Forelimb muscle (tissue), 1 donor: ENCODE measurements at places on chromosomes 12 and 14. TPM values are rescaled to one million over a fixed set of nuclear protein-coding genes. Genes with fewer than 3 reads are reported as not detected.
A peak's percentile ranks its signal among the peaks of the same experiment; 100 is the strongest.

SMIM41 gene
- 0.18 TPM for polyA plus RNA-seq

MYH7 gene
- 932 TPM for polyA plus RNA-seq

GRCh38 chr12:12624498-12624992, 12.9 kb downstream of the CREBL2 start:
- no peak for DNase-seq

DNA sequence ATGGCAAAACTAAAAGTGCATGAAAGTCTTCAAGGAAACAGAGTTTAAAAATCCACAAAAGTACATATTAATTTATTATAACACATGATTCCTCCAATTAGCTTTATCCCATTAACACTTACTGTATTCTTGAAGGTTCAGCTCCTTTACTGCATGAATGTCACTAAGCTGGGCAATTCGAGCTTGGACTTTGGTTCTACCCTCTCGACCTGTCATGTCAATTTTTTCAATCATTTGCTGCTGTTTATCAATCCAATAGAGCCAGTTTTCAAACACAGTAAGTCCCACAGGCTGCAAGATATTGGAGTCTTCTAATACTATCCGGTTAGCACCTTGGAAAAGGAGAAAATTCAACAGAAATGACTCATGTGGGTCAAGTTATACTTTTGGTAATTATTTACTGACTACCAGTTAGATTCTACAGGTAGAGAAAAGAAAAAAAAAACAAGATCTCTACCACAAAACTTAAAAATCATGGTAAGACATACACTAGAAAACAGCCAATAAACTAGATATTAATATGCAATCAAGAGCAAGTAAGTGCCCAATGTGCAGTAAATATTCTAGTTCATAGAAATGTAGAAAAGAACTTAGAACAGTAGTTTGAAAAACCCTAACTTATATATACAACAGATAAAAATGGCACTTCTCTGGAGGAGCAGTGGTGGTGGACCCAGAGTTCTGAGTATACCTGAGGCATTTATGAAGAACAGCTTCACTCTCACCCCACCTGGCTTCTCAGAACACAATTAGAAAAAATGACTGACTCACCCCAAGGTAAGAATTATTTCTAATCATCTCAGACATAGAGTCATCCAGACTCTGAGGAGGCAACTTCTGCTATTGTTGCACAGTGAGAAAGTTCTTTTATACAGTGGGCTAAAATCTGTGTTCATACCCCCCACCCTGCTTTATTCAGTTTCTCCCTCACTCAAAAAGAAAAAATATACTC, 67.7 kb downstream of the BCL2L14 start:
- no peak for DNase-seq

NGB gene
- not detected for polyA plus RNA-seq

FBLN5 gene
- polyA plus RNA-seq, result 74.7 TPM

GRCh38 chr12:127286281-127286680, 980.7 kb upstream of the TMEM132C start:
- DNase-seq, result no peak

- DNase-seq, result no peak
Measured at GRCh38 chr14:74863274-74863673, 12.7 kb downstream of the PROX2 start.

GRCh38 chr12:60174941-60175340, 579.1 kb downstream of the SLC16A7 start:
- no peak for DNase-seq

IL31 gene
- not detected for polyA plus RNA-seq

PPFIA2 gene
- 1.8 TPM for polyA plus RNA-seq

- no peak for DNase-seq
Measured at GRCh38 chr14:78162202-78162601, 8.0 kb upstream of the NRXN3 start.

DNA sequence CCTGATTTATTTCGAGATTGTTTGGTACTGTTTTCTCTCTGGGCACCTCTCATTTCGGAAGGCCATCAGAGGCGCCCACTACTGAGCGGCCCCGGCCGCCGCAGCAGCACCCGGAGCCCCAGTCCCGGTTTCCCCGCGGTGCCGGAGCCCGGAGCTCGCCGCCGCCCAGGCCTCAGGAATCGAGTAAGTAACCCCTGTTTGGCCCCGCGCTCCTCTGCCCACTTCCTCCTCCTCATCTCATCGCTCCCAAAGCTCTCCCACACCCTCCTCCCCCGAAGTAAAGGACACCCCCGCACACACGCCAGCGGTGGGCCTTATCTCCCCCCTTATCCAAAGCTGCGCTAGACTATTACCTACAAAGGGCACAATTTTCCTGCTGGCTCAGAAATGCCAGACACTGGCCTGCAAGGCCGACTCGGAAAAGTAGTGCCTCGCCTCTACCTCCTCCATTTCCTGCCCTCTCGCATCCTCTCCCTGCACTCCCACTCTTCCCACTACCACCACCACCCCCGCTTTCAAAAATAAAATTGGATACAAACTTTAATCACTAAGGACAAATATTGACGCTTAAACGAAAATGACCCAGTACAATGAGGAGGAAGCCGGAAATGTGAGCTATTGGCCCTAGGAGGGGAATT, 637 bp upstream of the FOXG1 start:
- DNase-seq, result no peak

RPS6KA5 gene
- 7.4 TPM for polyA plus RNA-seq

KLRC4 gene
- polyA plus RNA-seq, result not detected

PRPH gene
- polyA plus RNA-seq, result 1.7 TPM

DNA sequence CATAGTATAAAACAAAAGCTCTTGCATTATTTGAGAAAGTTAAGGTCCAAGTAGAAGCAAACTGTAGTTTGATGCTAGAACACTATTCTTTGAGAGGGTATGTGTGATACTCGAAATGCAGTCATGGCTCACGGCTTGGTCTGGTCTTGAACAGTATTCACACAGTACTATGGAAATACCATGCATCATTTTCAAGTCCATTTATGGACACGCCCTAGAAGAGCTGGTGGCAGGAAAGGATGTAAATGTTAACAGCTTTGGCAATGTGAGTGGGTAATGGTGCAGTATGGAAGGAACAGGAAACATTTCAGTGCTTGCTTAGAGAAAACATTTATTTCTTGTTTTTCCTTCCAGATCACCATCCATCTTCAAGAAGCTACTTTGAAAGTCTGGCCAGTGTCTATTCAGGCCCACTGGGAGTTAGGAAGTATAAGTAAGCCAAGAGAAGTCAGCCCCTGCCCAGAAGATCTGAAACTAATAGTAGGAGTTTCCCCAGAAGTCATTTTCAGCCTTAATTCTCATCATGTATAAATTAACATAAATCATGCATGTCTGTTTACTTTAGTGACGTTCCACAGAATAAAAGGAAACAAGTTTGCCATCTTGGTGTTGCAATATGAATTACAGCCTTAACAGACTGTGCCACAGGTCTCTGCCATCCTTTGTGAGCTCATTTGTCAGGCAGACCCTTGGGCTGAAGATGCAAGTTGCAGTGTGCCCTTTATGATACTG, 5.7 kb upstream of the AKAP5 start:
- DNase-seq, result no peak

- DNase-seq, result no peak
Measured at GRCh38 chr12:116116650-116117424, 160.7 kb downstream of the MED13L start.

CMA1 gene
- polyA plus RNA-seq, result not detected

- DNase-seq, result no peak
Measured at GRCh38 chr12:80233926-80234325, 134.6 kb downstream of the OTOGL start.

- peak; percentile 16 for DNase-seq
Measured at GRCh38 chr12:83538361-83538965, 851.8 kb downstream of the TMTC2 start.

GRCh38 chr14:95328729-95329503, 9.2 kb upstream of the CLMN start:
- no peak for DNase-seq

DNA sequence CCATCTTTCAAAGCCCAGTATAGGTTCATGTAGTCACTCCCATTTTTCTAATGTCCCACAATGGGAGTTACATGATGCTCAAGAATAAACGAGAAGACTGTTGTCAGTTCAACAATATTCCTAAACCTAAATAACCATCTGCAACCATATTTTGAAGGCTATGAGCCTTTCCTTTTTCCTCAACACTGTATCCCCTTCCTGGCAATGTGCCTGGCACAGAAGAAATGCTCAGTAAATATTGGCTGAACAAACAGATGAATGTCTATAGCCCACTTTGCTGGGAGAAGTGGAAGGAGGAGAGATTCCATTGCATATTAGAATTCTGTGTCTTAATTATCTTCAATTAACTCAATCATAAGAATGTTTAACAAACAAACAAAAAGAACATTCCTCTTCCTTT, 6.1 kb downstream of the ARMH4 start:
- DNase-seq, result no peak

ANO4 gene
- 0.78 TPM for polyA plus RNA-seq

DNA sequence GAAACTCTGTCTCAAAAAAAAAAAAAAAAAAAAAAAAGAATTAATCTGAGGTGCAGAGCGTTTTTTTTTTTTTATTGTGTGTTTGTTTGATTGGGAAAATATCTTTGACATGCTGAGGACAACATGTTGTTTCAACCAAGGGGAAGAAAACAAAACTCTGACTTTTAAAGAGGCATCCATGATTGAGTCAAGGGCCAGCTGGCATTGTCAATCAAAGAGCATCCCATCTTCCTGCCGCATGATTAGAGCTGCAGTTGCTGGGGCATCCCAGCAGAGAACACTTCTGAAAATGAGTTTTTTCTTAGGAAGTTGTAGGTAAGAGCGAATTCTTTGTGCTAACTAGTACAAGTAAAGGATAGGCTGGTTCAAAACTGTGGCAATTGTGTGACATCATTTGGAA, 200.9 kb upstream of the DAAM1 start:
- no peak for DNase-seq

- no peak for DNase-seq
Measured at GRCh38 chr14:98168211-98168985, 1103.6 kb downstream of the BCL11B start.

NXPH4 gene
- polyA plus RNA-seq, result 2.8 TPM

GRCh38 chr14:90599339-90599738, 202.5 kb downstream of the CALM1 start:
- DNase-seq, result no peak

- DNase-seq, result no peak
Measured at GRCh38 chr12:11827091-11828061, 177.9 kb downstream of the ETV6 start.

GRCh38 chr12:21985155-21985554, 43.9 kb upstream of the ABCC9 start:
- no peak for DNase-seq

SLC17A8 gene
- 0.06 TPM for polyA plus RNA-seq

DNA sequence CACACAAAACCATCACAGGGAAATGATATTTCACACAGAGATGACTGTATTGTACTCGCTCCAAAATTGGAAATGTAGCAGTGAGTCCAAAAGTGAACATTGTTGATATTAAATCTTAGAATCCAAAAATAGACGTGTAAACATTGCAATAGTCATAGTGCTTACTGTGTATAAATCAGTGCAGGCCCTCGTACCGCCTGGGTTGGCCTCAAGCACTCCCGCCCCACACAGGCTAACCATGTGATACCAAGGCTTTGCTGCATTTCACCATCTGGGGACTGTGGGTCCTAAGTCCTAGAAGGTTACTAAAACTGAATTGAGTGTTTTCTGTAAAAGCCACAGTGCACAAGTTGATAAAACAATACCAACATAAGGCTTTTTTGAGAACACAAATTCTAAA, 107.3 kb downstream of the PPP2R5E start:
- DNase-seq, result no peak

DNA sequence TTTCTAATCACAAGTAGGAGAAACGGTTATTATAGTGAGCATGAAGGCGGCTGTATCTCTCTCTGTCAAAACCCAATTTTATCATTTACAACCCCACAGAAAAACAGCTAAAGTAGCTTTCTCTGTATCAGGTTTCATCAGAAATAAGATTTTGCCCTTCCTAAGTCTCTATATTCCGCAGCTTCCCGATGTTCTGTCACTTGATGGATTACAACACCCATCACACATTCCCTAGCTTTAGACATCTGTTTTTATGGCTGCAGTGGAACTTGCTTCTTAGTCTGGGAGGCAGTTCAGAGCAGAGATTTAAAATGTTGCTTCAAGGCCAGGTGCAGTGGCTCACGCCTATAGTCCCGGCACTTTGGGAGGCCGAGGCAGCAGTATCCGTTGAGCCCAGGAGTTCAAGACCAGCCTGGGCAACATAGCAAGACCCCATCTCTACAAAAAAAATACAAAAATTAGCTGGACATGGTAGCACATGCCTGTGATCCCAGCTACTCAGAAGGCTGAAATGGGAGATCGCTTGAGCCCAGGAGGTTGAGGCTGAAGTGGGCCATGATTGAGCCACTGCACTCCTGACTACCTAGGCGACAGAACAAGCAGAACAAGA, 27.6 kb upstream of the FOXN3 start:
- DNase-seq, result no peak

- DNase-seq, result no peak
Measured at GRCh38 chr14:74134484-74134883, 49.7 kb downstream of the LIN52 start.

DNA sequence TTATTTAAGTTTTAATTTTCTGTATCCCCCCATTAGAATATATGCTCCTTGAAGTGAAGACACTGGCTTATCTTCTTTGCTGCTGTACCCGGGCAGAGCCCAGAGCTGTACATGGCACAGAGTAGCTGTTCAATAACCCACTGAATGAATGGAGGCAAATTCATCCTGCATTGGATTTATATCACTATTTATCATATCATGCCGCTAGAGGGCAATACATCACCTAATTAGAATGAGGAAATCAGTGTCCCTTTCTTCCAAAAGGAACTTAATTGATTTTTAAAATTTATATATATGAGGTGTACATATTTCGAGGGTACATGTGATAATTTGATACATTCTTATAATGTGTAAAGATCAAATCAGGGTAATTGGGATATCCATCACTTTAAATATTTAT, 89.2 kb upstream of the TMEM260 start:
- no peak for DNase-seq

DNA sequence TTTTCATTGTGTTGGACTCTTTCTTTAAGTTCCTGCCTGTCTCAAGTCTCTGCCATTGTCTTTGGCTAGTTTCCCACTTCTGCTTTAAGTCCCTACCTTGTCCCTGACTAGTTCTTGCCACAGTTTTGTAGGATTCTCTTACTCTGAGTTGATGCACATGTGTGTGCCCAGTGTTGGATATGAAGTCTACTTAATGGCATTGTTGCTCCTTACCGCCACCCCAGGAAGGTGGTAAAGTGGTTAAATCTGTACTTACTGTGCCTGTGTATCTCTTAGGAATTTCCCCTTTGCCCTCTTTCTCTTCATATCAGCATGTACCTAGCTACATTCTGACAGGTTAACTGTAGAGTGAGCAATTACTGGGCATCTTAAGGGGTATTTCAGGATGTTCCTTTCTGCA, 227.1 kb downstream of the NUBPL start:
- DNase-seq, result no peak

AKAP5 gene
- 0.44 TPM for polyA plus RNA-seq

GRCh38 chr12:19220205-19220604, 90.7 kb downstream of the PLEKHA5 start:
- no peak for DNase-seq

STAT6 gene
- 32.2 TPM for polyA plus RNA-seq

SYT1 gene
- 1.4 TPM for polyA plus RNA-seq

- peak; percentile 29 for DNase-seq
Measured at GRCh38 chr12:15629108-15629507, 160.1 kb downstream of the EPS8 start.
